ENCODE measurements at places on chromosomes 4 and X.

GRCh38 chr4:52091801-52092200, 40.7 kb downstream of the SPATA18 start:
- DNase-seq: no peak

- no peak for DNase-seq
Observed at GRCh38 chr4:101177154-101177553, 170.2 kb downstream of the PPP3CA start.

DNA sequence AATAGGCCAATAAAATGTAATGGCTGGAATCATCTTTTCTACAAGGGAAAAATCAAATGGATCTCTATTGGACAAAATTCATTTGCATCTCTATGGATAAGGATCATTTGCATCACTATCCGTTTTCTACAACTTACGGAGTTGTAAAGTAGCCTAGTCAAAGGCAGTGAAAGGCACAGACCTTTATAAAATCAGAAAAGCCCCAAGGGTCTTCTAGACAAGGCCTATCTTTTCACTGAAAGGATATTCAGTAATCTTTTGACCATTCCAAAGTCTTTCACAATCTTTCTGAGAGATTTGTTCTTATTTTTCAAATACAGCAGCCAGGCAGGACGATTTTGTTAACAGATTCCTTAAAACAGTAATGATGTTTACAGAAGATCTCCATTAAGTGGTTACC, 119.5 kb upstream of the JADE1 start:
- no peak for DNase-seq

GRCh38 chr4:54063229-54063628, 1.2 kb downstream of the CHIC2 start:
- no peak for DNase-seq

DNA sequence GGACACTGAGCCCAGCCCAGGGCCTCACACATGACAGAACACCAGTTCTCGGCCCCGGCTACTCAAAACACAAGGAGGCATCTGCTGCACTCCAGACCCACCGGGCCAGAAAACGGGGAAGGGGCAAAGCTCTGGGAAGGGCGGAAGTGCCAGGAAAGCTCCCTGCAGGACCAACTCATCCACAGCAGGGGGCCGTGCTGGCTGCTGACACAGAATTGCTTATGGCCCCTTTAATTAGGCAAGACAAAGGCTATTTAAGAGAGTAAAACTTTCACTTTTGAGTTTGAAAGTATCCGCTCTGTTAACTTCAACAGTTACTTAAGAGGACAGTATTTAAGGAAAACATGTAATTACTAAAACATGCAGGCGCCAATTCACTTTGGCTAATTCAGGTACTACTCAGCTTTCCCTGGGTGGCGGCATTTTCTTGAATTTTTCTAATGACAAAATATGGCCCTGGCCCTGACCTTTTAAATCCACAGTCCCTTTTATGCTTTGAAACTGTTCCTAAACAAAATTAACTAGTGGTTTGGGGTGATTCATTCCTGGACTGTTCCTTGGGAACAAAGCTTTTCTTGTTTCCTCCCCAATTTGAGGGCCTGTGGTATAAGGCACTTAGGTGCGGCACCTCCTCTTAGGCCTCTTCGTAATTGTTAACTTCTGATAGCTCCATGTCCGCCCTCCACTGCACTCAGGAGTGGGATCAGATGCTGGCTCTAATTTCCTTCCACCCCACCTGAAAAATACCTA, 40.4 kb downstream of the NSG1 start:
- DNase-seq: no peak

DNA sequence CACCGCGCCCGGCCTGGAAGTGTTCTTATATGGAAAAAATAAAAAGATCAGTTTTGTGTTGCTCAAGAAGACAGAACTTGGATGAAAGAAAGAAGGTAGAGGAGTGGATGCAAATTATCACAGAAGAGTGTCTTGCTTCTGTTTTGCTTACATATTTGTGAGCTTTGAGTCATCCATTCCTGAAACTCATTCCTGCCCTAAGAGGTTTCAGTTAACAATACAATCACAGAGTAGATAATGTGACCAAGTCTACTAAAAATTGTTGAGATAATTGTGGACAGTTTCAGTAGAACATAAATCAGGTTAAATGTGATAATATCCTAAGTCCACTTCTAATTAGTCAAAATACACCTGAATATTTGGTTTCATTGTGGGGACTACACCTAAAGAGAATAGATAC, 26.4 kb upstream of the LRCH2 start:
- no peak for DNase-seq

DNA sequence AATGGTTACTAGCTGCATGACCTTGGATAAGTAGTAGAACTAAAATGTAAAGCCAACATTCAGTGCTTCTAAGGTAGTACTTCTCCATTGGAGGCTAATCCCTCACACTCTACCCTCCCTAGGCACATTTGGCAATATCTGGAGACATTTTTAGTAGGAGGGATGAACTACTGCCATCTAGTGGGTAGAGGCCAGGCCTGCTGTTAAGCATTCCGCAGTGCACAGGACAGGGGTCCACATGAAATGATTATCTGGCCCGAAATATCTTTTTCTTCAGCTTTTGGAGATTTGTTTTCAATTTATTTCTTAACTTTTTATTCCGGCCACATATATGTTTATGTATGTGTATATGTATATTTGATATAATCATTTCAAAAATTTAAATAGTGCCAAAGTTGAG, 36.0 kb upstream of the SPANXC start:
- DNase-seq: no peak

GRCh38 chr4:7007944-7008343, 35.2 kb upstream of the TADA2B start:
- no peak for DNase-seq

DNA sequence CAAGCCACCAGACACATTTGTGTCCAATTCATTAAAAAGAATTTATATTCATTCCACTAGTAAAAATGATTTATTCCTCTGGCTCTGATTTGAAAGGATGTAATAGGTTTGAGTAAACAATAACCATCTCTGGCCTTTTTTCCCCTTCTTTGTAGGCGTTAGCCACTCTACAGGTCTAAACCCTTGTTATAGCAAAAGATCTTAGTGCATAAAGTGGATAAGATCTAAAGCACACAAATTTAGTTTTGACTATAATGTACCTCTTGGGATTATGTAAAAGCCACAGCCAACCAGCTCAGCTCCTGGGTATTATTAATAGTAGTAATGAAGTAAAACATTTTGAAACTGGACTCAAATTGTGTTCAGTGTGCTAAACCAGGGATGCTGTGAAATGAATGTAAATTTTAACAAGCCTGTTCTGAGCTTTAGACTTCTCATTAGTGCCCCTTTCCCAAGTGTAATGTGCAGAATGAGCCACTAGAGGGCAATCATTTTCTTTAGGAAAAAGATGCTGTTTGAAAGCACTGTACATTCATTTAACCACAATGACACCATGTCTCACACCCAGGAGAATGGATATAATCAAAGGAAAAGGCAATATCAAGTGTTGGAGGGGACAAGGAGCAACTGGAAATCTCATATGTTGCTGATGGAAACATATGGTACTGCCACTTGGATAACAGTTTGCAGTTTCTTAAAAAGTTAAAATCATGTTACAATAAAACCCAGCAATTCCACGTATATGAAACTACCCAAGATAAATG, 69.7 kb downstream of the KLHL8 start:
- peak; percentile 60 for DNase-seq

DNA sequence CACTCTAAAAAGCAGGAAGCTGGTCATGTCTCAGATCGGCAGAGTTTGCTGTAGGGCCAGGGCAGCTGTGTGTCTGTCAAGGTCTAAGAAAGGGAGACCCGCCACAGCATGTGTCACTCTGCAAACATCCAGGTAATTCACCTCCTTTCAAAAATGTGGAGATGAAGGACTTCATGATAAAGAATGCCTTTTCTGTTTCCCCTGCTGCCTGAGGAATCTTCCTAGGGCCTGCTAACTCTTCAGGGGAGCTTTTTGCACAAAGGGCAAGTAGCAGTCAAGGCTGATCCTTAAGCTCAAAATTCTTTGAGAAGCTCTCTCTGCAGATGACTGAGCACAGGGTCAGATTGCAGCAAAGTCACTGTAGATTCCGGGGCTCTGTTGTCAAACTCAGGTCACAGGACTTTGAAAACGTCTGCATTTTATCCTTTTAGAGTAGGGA, 21.1 kb downstream of the RASL11B start:
- no peak for DNase-seq

DNA sequence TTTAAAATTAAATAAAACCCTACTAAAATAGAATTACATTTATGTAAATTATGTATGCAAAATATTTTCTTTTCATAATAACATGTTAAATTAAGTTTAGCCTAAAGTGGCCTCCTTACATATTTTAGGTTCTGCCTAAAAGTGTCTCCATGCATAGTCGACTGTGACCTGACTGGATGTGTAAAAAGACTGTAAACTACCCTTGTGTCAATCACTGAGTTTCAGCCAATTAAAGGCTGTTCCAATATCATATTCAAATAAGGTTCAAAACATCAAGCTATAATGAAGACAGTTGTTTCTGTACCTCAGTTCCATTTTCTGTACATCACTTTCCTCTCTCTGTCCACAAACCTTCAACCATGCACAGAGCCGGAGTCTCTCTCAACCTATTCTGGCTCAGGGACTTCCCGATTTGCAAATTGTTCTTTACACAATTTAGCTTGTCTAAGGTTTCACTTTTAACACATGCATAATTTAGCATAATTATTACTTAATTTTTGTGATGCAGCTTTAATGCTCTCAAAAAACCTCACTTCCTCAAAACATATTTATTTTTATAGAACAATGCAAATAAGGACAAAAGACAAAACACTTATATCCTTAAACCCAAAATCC, 60.1 kb downstream of the SH3RF1 start:
- DNase-seq: no peak

DNA sequence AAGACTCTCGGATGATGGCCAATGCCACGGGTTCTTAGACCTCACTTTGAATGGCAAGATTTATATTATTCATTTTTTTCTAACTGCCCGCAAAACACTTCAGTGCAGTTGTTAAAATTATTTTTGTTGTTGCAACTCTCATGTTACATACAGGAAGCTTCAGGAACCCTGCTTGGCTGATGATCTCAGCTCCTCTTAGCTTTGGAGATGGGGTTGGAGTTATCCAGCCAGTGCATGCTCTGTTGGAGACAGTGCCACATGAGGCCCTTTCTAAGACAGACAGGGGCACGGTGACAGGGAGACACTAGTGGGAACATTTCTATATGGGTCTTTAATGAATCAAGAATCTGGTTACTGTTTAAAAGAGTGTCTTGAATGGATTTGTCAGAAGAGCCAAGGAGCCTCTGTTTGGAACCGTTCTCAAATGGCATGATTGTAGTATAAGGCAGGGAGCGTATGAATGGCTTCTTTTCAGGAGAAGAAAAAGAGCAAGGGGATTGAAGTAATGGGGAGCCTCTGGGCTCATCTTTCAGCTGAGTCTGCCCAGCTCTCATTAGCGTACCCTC, 61.9 kb upstream of the ENPP6 start:
- no peak for DNase-seq

Data from right renal pelvis (tissue), 4 donors.